ENCODE measurements at places on chromosomes 3 and 15.

- no peak for DNase-seq
Measured at GRCh38 chr3:73389117-73389813, 235.5 kb downstream of the PDZRN3 start.

GRCh38 chr3:172803489-172803888 lies 53.0 kb downstream of the ECT2 start:
- no peak for DNase-seq

DNA sequence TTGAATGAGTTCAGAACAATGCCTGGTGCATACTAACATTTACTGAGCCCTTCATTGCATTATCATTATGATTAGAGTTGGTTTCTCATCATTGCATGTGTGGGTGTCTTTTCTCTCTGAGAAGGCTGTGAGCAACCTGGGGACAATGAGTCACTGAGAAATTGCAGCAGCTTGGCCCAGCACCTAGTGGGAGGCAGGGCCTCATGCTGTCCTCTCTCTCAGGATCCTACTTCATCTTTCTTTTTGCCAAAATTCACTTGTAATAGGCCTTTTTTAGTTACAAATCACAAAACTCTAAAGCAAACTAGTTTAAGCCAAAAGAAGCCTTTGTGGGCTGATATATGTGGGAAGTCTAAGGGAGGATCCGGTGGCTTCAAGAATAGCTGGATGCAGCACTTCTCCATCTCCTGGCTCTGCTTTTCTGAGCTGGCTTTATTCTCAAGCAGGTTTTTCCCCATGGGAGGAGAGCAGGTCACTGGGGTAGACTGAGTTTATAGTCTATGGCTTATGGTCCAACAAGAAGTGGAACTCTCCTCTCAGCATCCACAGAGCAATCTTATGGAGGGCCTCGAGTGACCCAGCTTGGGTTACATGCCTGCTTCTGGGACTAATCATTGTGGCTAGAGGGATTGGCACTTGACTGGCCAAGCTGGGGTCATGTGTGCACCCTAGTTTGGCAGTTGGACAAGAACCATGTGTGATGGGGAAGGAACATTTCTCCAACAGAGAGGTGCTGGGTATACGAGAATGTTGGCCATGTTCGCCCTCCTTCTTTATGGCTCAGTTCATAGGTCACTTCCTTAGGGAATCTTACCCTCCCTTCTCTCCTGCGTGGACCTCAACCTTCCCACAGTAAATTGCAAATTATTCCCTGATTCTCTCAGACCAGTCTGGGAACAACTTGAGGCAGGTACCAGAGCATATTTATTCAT lies 8.7 kb upstream of the CAMK1 start:
- DNase-seq, result peak; percentile 36

- no peak for DNase-seq
Measured at GRCh38 chr3:6921066-6921465, 60.2 kb downstream of the GRM7 start.

DNA sequence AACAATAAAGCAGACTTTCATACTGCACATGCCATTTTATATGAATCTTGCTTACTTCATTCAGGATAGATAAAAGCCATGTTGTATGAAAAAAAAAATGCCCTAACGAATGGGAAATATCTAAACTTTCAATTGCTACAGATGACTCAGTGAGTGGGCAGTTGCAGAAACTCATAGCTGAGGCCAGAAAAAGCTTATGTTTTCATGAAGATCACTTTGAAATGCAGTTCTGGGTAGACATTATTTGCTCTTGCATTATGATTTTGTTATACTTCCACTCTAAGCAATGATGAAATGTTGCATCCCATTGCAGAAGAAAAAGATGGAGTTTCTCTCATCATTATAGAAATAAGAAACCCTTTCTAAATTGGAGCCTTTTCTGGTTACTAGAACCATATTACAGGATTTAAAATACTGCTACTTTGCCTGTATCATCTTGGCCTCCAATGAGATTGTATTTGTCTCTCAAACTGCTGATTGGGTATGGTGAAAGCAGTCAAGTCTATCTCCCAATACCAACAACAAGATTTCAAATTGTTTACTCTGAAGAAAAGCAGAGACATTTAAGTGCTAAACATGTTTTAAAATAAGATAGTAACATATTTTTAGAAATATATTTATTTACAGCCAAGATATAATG lies 17.0 kb downstream of the PEAK1 start:
- DNase-seq, result no peak

Measured in activated CD8-positive, alpha-beta memory T cell treated with anti-CD3 and anti-CD28 coated beads for 4 hours (primary cell).